ENCODE measurements at places on chromosomes 5 and 9. TPM values are rescaled to one million over a fixed set of nuclear protein-coding genes. Genes with fewer than 3 reads are reported as not detected.

DNA sequence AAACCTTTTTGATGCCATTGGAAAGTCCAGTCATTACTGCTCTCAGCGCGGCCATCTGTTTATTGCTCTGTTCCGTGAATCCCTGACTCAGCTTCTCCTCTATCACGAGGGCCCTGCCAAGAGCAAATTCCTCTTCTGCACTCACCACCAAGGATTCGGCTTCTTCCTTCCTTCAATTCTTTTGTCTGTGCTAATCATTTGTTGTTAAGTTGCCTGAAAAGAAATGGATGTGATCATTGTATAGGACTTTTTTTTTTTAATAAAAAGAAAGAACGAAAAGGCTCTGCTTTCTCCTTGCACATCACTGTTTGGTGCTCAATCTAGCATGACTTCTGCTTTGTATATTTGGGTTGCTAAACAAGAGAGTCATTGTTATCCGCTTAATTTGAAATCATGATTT, 128.7 kb upstream of the PIK3R1 start:
- DNase-seq, result peak; percentile 37

GRCh38 chr5:15574806-15575325, 74.9 kb downstream of the FBXL7 start:
- DNase-seq, result peak; percentile 55

DNA sequence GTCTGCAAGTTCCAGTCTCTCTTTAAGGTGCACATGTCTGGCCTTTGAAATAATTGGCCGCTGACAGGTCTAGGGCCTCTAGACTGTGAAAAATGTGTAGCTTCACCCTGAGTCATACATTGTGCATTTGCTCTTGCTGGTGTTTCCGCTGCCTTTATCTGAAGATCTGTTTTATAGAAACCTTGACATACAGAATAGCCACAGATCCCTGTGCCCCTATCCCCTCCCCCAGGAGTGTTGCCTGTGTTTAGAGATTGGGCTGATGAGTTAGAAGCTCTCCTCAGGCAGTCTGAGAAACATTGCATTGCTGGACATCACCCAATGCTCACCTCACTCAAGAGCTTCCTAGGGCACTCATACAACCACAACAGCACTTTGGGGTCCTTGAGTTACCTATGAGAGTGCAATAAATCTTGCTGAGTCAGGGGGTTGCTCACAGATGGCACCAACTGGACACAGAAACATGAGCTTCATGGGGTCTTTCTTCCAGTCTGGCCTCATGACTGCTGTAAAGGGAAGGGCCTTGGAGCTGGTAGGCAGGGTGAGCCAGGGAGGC, 3.8 kb upstream of the ZNF782 start:
- DNase-seq, result no peak

The SLC34A1 gene
- not detected for total RNA-seq

The LCNL1 gene
- 5.0 TPM for total RNA-seq

The CNTFR gene
- total RNA-seq, result 0.05 TPM

DNA sequence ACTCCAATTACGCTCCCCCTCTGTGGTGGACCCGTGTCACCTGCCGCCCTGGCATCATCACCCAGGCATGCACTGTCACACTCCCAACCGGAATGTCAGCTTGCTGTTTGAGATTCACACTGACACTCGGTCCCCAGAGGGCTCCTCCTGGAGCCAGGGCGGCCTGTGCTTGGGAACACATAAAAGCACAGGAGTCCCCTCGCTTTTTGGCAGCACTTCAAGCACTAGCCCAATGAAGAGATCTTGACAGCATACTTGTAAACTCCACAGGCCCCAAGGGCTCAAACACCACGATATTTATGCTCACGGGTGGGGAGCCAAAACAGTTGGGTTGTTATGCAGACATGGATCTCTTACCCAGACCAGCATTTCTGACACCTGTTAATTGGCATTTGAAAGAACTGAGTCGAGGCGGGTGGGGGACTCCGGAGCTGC, 90.8 kb upstream of the EGFLAM start:
- peak; percentile 81 for DNase-seq

- DNase-seq, result no peak
Measured at GRCh38 chr5:67921004-67921601, 294.5 kb upstream of the PIK3R1 start.

GRCh38 chr5:145111420-145111819, 723.7 kb downstream of the PRELID2 start:
- DNase-seq, result peak; percentile 9

DNA sequence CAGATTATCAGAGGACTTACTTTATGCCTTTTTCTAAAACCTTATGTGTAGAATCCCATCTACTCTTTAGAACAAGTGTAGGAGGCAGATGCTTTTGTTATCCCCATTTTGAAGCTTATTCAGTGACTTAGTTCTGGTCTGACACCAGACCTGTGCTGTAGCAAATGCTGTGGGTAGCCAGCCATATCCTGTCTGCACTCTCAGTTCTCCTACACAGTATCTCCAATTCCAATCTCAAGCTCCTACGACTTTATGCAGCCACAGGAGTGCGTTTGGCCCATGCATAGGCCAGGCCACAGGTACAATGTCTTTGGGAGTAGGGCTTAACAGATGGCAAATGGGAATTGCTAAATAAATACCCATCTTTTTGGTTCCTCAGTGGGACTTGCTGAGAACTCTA, 292.6 kb downstream of the MCTP1 start:
- no peak for DNase-seq

The PRR16 gene
- 9.2 TPM for total RNA-seq

DNA sequence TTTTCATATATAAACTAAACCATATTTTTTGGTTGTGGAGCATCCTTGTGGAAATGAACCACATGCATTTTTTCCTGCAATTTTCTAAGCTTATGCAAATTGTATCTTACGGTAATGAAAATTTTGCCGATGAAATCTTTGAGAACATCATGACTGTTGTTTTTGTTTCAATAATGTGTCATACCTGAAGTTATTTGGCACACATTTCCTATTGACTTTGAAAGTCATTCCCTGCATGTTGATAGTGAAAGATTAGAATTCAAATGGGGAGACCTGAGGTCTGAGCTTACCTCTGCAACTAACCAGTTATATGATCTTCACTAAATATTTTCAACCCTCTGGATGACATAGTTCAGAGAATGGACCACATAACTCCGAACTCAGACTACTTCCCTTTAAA, 88.5 kb downstream of the PRR16 start:
- DNase-seq, result no peak

DNA sequence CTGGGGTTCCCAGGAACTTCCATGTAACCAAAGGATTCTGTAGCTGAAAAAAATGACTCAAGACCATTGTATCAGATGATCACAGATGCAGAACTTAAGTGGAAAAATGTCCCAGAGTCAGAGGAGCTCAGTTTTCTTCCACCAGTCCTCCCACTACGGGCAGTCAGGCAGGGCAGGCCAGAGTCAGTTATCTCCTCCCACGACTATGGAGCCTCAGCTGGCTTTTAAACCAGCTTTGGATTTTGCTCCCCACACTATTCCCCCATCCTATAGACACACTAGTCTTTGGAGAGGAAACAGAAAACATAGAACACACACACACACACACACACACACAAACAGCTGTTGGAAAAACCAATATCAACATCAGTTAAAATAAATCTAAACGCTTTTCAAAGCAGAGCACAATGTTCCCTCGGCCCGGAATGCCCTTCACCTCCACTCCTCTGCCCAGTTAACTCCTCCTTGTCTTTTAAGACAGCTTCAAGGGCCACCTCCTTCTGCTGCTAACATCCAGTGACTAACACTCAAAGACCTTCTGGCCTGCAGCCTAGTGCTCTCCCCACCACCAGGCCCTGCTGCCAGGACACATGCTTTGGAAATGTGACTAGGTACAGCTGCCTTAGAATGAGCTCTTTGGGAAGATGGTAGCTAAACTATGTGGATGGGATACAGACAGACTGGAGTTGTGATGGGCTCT, 56.8 kb downstream of the NIPAL4 start:
- peak; percentile 98 for DNase-seq

The PCSK1 gene
- 0.16 TPM for total RNA-seq

GRCh38 chr5:138369706-138370105, 17.2 kb downstream of the KDM3B start:
- DNase-seq, result no peak

The ZNF366 gene
- total RNA-seq, result 1.4 TPM

- no peak for DNase-seq
Measured at GRCh38 chr5:157306692-157307471, 41.0 kb downstream of the CYFIP2 start.

DNA sequence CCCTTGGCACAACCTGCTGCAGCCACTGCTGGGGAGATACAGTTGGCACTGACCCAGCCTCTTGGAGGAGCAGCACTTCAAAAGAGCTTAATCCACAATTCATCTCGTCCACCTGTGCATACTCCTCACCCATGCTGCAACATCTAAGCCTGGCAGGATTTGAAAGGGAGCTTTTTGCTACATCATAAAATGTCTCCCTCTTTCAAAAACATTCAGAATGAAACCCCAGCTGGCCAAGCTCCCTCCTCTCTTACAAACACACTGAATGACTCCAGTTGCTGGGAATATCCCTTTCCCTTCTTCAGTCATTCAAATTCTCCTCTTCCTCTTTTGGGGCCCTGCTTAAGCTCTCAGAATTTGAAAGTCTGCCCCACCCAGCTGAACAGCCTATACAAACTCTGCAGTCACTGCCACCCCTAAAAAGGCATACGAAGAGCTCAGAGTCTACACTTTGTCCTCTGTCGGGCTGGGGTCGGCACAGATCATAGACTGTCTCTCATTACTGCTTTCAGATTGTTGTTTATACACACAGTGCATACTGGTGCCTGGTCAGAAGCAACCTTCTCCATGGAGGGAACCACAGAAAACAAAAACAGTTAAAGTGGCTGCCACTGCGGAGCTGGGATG, 8.8 kb upstream of the C5orf15 start:
- DNase-seq, result peak; percentile 68

The TAF11L10 gene
- total RNA-seq, result not detected

- DNase-seq, result peak; percentile 32
Measured at GRCh38 chr9:116937361-116937760, 250.3 kb downstream of the TRIM32 start.

The PCDHA11 gene
- total RNA-seq, result 0.13 TPM

DNA sequence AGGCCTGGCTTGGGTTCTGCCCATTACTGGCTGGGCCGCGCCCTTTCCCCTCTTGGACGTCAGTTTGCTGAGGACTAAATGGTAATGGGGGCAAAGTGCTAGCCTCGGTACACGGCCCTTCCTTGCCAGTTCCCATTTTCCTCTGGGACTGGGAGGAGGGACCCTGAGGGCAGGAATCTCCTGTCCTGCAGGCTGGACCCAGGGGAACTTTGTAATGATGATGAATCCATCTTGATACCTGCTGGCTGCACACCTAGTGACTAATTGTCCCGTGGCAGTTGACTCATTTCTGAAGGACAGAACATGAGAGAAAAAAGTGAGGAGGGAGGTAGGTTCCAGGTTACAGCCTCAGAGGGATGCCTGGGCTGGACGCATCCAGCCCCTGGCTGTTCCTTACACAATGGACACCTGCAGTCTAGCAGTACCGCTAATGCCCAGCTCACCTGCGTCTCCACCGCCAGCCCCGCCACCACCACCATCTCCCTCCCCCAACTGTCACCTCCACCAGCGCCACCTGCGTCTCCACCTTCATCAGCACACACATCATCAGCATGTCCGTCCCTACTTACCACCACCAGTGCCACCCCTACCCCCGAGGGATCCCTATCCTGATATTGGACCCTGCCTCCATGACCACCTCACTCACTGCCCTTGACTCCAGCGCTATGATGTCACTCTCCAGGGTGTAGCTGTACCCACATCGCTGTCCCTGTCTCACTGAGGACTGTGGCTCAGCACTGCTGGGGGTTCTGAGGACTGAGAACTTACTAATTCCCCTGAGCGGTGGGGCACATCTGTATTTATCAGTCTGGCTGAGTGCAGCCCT, 4.3 kb downstream of the CDHR2 start:
- DNase-seq, result no peak

GRCh38 chr5:126680191-126680817, 79.6 kb downstream of the PHAX start:
- peak; percentile 36 for DNase-seq

- peak; percentile 78 for DNase-seq
Measured at GRCh38 chr9:87516222-87516925, 18.7 kb downstream of the DAPK1 start.

DNA sequence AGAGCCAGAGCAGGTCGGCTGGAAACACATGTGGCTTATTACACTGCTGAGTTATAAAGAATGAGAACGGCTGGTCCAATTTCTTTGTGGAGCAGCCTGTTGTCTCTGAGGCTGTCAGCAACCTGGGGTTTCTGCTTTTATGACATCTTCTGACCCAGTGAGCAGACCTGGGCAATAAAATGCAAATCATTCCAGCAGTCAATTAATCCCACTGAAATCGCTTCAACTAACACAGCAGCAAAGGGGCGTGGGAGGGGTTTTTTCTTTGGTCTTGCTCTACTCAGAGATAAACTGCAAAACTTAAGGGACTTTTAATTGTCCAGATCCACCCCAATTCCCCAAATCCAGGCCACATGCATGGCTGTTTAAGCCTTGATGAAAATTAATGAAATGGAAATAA, 215.7 kb downstream of the SLIT3 start:
- no peak for DNase-seq

The ZDHHC11B gene
- not detected for total RNA-seq

DNA sequence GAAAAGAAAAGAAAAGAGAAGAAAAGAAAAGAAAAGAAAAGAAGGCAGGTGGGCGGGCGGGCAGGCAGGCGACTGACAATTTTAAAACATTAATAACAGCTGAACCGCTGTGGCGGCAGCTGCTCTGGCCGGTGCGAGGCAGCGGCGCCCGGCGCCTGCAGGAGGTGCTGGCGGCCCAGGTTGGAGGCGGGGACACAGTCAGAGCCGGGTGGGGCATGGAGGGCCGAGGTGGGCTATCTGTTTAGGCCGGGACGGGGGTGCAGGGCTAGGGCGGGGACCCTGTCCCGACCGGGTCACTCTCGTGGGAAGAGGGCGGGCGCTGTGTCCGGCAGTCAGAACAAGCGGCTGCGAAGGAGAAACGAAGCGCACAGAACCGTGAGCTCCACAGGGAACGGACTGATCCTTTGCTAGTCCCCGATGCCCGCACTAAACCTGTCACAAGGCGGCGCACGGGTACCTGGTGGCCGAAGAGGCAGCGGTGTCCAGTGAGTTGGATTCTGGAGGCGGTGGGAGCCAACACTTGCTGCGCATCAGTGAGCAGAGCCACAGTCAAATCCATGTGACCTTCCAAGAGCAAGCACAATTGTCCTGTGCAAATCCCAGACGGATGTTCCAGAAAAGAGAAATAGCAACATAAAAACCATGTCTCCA, 13.6 kb upstream of the ALDOB start:
- peak; percentile 79 for DNase-seq
